Stimulated activated CD8-positive, alpha-beta memory T cell treated with anti-CD3 and anti-CD28 coated beads, Interleukin-12 subunit alpha, Interleukin-12 subunit beta, amount 100 ng/mL, for 4 hours (primary cell): ENCODE measurements at places on chromosomes 1 and 21.

DNA sequence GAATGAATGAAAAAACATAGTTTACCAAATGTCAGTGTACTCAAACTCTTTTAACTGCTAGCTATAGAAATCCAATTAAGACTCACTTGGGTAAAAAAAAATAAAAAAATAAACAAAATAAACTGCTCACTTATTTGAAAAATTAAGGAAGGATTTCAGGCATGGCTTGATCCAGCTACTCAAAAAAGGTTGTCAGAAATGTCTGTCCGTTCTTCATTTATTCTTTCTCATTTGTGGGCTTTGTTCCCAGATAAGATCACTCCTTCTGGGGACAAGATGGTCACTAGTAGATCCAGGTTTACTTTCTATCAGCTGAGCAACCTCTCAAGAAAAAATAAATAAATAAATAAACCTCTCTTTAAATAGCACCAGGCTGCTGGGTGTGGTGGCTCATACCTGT, 26.1 kb upstream of the PAXBP1 start:
- no peak for DNase-seq

DNA sequence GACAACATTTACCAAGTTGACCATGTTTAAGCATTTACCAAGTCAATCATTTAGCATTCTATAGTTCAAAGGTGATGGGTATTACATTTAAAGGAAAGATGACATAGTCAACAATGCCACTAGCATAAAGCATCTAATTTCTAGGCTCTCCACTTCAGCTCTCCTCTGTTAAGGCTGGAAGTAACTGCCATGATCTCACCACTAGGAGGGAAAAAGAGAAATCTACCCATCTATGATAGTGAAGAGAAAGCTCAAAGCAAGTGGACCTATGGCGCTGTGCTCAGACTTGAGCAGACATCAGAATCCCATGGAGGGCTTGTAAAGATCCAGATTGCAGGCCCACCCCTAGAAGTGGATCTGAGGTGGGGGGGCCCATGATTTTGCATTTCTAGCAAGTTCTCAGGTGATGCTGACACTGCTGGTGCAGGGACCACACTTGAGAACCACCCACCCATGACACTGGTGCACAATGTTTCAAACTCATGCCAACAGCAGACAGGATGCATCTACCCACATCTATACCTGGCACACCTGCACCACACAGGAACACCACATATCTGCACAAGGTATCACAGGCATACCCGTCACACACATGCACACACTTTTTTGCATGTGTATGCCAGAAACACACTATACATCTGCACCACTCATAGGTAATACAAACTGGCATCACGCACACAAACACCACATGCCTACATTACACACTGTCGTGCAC, 392.9 kb upstream of the RUNX1 start:
- DNase-seq: no peak

DNA sequence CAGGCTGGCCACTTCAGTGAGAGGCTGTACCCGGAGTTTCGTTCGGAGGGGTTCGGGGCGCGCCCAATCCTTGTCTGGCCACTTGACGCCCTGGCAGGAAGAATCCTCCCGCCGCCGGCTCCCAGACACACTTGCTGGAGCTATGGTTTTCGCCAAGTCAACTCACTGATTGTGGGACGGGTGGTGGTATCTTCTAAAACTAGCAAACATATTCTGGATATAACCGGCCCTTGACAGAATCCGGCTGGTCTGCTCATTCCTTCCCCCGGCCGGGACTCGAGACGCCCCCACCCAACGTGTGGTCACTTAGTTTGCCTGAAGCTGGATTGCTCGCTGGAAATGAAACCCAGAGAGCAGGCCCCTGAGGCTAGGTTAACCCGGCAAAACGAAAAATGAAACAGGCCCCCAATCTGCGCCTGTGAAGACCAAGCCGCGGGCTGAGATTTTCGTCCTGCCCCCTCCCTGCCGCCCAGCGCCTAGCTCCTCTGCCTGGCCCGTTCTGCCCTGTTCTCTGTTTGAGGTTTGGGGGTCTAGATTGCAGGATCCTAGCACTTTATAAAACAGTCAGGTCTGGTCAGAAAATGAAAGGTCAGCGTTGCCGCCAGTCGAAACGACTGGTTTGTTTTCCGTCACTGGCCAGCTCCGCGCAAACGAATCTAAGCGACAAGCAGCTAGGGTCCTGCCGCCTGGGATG, 4.6 kb downstream of the GFI1 start:
- no peak for DNase-seq

- DNase-seq: no peak
These were observed 43.8 kb downstream of the HHAT start for GRCh38 chr1:210372491-210372890.

DNA sequence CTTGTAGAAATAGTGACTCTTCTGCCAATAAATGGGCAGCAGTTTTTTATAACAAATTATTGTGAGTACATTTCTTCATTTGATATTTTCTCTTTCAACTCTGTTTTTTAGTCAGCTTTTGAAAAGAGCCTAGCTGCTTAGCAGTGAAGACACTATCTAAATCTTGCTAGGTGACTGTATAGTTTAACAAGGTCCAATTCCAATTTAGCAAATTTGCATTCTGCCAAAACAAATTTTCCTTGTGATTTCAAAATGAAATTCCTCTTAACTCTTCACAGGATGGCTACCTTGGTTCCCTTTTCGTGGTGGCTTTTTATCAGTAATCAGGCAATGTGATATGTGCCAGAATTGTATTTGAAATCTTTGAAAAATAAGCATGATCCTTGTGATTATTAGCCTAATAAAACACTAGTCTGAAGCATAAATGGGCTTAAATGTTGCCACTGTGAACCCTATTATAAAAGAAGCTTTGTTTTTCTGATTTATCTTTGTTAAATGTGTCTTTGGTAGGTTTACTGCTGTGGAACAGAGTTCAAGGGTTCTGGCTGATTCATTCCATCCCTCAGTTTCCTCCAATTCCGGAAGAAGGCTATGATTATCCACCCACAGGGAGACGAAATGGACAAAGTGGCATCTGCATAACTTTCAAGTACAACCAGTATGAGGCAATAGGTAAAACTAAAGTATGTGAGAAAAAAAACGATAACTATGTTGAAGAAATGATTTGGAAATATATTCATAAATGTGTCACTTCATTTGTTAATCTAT, 12.2 kb downstream of the DNASE2B start:
- DNase-seq: no peak

GRCh38 chr1:109717729-109718128, 5.7 kb downstream of the GSTM5 start:
- DNase-seq: no peak

- no peak for DNase-seq
These were observed 51.3 kb upstream of the GFI1 start for GRCh38 chr1:92538048-92538412.

- no peak for DNase-seq
These were observed 3.8 kb downstream of the LMX1A start for GRCh38 chr1:165352442-165353293.

DNA sequence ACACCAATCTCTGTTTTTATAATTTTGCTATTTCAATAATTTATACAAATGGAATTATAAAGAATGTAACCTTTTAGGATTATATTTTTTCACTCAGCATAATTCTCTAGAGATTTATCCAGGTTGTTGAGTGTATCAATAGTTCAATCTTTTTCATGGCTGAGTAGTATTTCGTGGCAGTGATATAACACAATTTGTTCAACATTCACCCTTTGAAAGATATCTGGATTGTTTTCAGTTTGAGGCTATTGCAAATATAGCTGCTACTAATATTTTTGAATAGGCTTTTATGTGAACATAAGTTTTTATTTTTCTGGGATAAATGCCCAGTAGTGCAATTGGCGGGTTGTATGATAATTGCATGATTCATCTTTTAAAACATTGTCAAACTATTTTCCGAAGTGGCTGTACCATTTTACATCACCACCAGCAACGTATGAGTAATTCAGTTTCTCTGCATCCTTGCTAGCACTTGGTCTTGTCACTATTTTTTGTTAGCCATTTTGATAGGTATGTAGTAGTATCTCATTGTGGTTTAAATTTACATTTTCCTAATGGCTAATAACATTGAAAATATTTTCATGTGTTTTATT, 55.6 kb upstream of the ABCD3 start:
- DNase-seq: no peak

DNA sequence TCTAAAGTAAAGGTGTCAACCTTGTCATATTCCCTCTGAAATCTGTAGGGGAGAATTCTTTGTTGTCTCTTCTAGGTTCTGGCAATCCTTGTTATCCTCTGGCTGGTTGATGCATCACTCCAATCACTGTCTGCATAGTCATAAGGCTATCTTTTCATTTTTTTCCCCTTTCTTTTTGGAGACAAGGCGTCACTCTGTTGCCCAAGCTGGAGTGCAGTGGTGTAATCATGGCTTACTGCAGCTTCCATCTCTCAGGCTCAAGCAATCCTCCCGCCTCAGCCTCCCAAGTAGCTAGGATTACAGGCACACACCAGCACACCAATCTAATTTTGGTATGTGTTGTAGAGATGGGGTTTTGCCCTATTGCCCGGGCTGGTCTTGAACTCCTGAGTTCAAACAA, 12.9 kb downstream of the DPYD start:
- no peak for DNase-seq

GRCh38 chr1:244042293-244042692, 8.8 kb upstream of the ZBTB18 start:
- no peak for DNase-seq

- DNase-seq: no peak
These were observed 746.5 kb upstream of the CHRM3 start for GRCh38 chr1:238639861-238640260.
